ENCODE measurements at places on chromosomes 4 and X.

GRCh38 chrX:29617725-29618124 lies 597.6 kb upstream of the MAGEB2 start:
- DNase-seq, result no peak

- no peak for DNase-seq
These were observed 90.2 kb downstream of the NHS start for GRCh38 chrX:17465201-17465600.

- DNase-seq, result no peak
These were observed 932 bp upstream of the SHISA3 start for GRCh38 chr4:42396361-42396751.

- DNase-seq, result no peak
These were observed 10.1 kb downstream of the SNX12 start for GRCh38 chrX:71057848-71058530.

DNA sequence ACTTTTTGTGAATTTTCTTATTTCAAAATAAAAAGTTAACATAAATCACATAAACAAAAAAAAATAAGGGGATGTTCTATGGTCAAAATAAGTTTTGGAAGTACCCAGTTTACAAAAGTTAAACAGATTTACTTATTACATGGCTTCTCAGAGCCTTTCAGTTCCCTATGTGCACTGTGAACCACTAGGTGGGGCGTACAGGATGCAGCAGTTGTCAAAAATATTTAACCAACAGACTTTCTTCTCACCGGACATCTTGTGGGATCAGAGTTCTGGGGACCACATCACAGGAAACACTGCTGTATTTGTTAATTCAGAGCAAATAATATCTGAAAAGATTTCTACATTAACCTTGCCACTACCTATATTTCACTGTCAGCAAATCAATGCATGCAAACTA lies 74.1 kb downstream of the SMARCA1 start:
- DNase-seq, result no peak

DNA sequence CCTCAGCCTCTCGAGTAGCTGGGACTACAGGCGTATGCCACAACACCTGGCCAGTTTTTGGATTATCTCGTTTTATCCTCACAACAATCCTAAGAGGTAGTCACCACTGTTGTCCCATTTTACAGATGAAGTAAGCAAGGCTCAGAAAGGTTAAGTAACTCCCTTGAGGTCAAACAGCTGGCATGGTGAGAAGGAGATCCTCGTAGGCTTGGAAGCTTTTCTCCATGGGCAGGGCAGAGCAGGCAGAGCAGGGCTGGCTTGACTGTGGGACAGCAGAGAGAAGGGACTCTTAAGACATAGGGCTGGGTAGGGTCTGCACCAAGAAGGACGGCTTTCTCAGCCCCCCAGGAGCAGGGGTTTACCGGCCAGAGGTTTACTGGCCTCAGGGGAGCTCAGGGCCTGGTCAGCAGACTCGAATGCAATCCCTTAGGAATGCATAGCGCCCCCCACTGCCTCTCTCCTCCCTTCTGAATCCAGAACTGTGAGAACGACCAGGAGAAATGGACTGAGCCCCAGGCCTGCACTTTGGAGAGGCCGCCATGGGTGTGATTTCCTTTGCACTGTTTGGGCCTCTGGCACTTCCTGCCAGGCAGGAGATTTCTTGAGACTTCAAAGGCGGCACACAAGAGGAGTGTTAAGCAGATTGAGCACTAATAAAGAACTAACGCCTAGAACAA lies 14.0 kb upstream of the CDKN2AIP start:
- DNase-seq, result no peak

GRCh38 chr4:74632634-74633033 lies 161.7 kb downstream of the BTC start:
- DNase-seq, result peak; percentile 73

DNA sequence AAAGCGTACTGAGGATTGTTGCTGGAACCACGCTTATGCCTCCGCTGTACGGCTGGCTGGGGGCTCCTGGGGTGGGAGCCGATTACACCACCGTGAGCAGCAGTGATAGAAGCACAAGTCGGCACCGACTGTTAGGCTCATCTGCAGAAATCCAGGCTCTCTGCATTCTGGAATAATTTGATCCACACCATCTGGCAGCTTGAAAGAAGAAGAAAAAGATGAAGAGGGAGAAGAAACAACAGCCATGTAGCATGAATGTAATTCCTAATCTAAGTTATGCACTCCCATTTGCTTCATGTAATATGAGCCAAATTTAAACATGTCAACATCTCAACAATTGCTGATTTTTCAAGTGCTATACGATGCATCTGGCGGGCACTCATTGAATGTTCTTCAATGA lies 84.6 kb upstream of the DHX15 start:
- DNase-seq, result no peak

- DNase-seq, result no peak
These were observed 6.7 kb downstream of the SULT1B1 start for GRCh38 chr4:69753686-69754085.

- DNase-seq, result no peak
These were observed 118.1 kb upstream of the EMCN start for GRCh38 chr4:100635899-100636298.

DNA sequence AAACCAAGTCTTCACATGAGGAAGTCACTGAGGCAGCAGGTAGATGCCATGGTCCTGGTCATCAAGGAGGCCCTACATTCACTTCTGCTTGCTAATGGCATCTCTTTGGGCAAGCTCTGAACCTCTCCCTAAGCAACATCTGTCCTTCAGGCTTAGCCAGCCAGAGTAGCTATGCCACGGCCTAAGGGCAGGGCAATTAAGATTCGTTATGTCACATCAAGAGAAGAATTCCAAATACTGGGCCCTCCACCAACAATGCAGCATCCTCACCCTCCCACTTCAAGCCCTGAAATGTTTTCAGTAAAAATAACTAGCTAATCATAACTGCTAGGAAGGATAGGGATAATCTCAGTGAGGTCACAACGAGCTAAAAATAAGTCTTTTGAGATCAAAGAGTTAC lies 120.7 kb upstream of the HCCS start:
- DNase-seq, result no peak

GRCh38 chrX:649166-649565 lies 18.6 kb downstream of the SHOX start:
- no peak for DNase-seq

- DNase-seq, result no peak
These were observed 65.8 kb upstream of the MMAA start for GRCh38 chr4:145553375-145553774.

- no peak for DNase-seq
These were observed 179.1 kb downstream of the GC start for GRCh38 chr4:71604785-71605184.

DNA sequence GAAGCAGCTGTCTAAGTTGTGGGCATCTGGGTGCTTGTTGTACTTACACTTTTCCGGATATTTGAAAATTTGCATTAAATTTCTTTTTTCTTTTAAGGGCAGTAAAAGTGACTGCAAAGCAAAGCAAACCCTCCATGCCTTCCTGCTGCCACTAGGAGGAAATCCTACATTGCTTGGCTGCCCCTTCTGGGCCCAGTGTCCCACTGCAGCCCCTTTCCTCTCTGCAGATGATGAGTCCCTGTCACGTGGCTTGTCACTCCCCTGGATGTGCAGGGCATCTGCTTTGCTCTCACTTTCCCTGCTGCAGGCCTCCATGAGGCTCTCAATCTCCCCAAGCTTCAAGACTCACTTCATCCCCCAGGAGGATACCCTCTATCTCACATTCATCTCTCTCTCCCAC lies 12.7 kb downstream of the TSR2 start:
- no peak for DNase-seq

DNA sequence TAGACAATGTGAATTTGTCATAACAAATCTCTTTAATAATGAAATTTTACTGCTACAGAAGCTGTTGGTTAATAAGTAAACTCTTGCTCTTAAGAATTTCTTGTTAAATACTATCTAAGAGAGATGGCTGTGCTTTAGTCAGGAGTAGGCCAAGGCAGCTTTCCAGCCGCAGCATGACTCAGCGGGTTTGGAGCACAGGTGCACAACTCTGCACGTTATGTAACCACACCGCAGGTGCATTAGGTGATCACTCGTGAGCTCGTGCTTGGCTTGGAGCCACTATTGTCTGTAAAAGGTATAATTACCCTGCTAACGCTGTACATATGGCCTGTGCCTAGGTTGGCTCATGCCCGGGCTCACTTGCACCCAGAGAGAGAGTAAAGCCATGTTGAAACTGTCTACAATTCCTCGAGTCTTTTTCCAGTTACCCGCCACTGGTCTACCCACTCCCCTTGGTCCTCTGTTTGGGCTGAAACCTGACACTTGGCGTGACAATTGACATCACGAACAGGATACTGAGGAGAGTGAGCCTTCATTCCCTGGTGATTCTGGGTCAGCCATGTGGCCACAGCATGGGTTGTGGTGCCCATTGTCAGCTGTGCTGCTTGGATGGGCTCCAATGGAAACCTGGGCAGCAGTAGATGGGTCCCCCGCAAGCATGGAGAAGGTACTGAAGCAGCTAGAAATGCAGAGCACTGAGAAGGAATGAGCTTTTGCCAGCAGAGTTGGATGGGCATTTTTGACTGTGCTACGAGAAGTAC lies 18.4 kb upstream of the ANAPC4 start:
- DNase-seq, result peak; percentile 65

Data from Calu3 (cell line).